ENCODE measurements at places on chromosomes 13 and 19. TPM values are rescaled to one million over a fixed set of nuclear protein-coding genes. Genes with fewer than 3 reads are reported as not detected.

- H3K4me1 ChIP-seq = no peaks in the 10 kb centered on the region
- H3K27me3 ChIP-seq = peaks cover 4% of the 10 kb centered on the region
- H3K27ac ChIP-seq = no peak overlapping the region
- no peak overlapping the region for H3K4me3 ChIP-seq
These were observed 142.2 kb downstream of the TBC1D4 start for GRCh38 chr13:75339635-75340374.

Gene RNF225
- 0.44 TPM for total RNA-seq

GRCh38 chr19:1409204-1410005 is 2.0 kb downstream of the DAZAP1 start:
- H3K27ac ChIP-seq = peak overlapping the region; percentile 92
- no peaks in the 10 kb centered on the region for H3K27me3 ChIP-seq

Gene ZNF99
- total RNA-seq = not detected

All from T-cell (primary cell).